ENCODE measurements at places on chromosomes 6 and 20. TPM values are rescaled to one million over a fixed set of nuclear protein-coding genes. Genes with fewer than 3 reads are reported as not detected.

MYB gene
- 47.0 TPM for total RNA-seq

DCDC2 gene
- not detected for total RNA-seq

DNA sequence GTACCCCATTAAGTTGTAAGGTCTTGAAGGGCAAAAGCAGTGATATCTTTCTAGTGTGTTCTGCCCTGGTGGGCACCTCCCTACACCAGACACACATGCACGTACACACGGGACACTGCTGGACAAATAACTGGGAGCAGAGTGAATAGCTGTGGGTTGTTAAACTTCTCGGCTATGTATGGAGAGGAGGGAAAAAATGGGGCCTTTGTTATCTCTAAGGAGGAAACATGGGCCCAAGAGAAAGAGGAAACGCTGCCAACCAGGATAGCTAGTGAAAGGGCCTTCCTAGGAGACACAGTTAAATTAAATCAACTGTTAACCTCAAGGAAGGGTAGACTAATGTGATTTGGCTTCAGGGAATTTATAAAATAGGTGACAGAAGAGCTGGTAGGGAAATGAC is 169.7 kb downstream of the MYLK4 start:
- no peak for DNase-seq

DNA sequence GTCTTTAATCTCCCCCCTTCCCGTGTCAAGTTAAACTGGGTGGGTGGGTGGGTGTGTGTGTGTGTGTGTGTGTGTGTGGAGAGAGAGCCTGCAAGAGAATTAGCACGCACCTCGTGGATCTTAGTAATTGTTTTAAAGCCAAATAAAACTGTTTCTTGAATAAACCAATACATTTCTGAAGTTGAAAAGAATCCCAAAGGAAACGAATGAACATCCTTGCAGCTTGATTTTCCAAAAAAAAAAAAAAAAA is 381 bp upstream of the BICRAL start:
- no peak for DNase-seq

All from activated CD8-positive, alpha-beta memory T cell treated with anti-CD3 and anti-CD28 coated beads, Interleukin-2, amount 10 ng/mL, durations not matched to agents 7 days and 5 days (primary cell).